ENCODE measurements at places on chromosomes 2 and 18.

GRCh38 chr2:239223310-239224198, 177.3 kb downstream of the HDAC4 start:
- H3K4me1 ChIP-seq = peaks cover 89% of the 10 kb centered on the region
- H3K27me3 ChIP-seq = no peaks in the 10 kb centered on the region
- DNase-seq = no peak
- peaks cover 9% of the 10 kb centered on the region for H3K36me3 ChIP-seq
- peak overlapping the region; percentile 41 for H3K27ac ChIP-seq

GRCh38 chr2:105974812-105975211, 219.3 kb downstream of the UXS1 start:
- no peak overlapping the region for H3K4me3 ChIP-seq
- H3K27me3 ChIP-seq = peaks cover 6% of the 10 kb centered on the region
- H3K27ac ChIP-seq = no peak overlapping the region
- H3K36me3 ChIP-seq = peaks cover 21% of the 10 kb centered on the region
- DNase-seq = no peak

DNA sequence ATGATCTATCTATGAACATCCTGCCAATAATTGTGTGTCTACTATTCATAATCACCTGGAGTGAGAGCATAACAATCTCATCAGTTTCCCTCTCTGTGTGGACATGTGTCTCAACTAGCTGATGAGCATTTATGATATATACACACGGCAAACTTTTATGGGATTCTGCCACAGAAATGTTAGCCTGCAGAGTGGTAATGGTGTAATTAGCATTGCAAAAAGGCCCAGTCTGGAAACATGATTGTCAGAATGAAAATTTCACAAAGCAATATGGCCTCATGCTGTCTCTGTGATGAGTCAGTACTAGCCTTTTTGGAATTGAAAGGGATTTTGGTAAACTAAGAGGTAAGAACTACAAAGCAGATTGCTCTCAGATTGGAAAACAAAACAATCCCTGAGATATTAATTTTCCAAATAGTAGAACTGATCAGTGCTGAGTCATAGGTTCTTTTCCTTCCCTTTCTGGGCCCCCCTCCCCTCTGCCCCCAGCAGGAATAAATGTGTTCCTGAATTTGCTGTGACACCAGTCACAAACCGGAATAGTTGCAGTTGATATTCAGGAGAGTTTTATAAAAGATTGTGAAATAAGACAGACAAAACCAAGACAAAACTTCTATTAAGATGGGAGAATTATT, 189.2 kb downstream of the OSR1 start:
- H3K27ac ChIP-seq = no peak overlapping the region
- H3K4me1 ChIP-seq = no peaks in the 10 kb centered on the region
- no peaks in the 10 kb centered on the region for H3K27me3 ChIP-seq
- H3K4me3 ChIP-seq = no peak overlapping the region
- H3K36me3 ChIP-seq = peaks cover 7% of the 10 kb centered on the region

DNA sequence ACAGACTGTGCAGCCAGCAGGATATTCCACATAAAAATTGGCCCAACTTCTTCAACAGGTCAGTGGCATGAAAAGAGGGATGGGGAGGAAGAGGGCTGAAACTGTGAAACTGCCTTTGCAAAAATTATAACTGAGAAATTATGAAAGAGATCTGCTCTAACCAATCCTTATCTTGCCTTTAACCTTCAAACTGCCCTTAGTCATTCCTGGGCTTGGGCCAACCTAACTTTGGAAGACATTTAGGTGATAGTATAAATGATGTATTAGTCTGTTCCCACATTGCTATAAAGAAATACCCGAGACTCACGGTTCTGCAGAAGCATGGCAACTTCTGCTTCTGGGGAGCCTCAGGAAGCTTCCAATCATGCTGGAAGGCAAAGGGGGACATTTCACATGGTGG, 74.5 kb downstream of the RPL31 start:
- H3K27ac ChIP-seq = no peak overlapping the region
- no peak overlapping the region for H3K4me3 ChIP-seq
- peaks cover 7% of the 10 kb centered on the region for H3K27me3 ChIP-seq
- H3K36me3 ChIP-seq = peaks cover 58% of the 10 kb centered on the region

DNA sequence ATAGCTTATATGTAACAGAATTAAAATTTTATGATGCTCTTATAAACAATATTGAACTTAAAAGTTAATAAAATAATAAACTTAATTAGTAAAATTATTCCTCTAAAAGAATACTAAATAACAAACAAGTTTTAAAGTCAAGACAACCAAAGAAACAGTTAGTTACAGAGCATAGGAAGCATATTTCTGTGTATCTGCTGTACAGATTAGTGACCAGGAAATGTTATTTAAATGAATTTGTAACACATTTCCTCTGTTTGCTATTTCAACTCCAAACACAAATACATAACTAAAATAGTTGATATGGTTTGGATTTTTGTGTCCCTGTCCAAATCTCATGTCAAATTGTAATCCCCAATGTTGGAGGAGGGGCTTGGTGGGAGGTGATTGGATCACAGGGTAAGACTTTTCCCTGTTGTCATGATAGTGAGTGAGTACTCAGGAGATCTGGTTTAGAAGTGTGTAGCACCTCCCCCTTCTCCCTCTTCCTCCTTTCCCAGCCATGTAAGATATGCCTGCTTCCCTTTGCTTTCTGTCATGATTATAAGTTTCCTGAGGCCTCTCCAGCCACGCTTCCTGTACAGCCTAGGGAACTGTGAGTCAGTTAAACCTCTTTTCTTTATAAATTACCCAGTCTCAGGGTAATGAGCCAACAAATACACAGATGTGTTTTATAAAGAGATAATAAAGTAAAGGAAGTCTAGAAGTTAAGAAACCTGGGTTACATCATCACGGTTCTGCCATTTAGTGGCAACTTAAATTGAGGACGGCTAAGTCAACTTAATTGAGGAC, 51.8 kb downstream of the ROCK2 start:
- no peak overlapping the region for H3K4me3 ChIP-seq
- peak overlapping the region; percentile 82 for H3K27ac ChIP-seq
- H3K4me1 ChIP-seq = peaks cover 26% of the 10 kb centered on the region
- H3K27me3 ChIP-seq = no peaks in the 10 kb centered on the region

- peaks cover 3% of the 10 kb centered on the region for H3K27me3 ChIP-seq
- no peak overlapping the region for H3K27ac ChIP-seq
- H3K36me3 ChIP-seq = peaks cover 5% of the 10 kb centered on the region
- H3K4me1 ChIP-seq = no peaks in the 10 kb centered on the region
- H3K4me3 ChIP-seq = no peak overlapping the region
- DNase-seq = no peak
Measured at GRCh38 chr2:58484221-58484620, 243.1 kb upstream of the FANCL start.

DNA sequence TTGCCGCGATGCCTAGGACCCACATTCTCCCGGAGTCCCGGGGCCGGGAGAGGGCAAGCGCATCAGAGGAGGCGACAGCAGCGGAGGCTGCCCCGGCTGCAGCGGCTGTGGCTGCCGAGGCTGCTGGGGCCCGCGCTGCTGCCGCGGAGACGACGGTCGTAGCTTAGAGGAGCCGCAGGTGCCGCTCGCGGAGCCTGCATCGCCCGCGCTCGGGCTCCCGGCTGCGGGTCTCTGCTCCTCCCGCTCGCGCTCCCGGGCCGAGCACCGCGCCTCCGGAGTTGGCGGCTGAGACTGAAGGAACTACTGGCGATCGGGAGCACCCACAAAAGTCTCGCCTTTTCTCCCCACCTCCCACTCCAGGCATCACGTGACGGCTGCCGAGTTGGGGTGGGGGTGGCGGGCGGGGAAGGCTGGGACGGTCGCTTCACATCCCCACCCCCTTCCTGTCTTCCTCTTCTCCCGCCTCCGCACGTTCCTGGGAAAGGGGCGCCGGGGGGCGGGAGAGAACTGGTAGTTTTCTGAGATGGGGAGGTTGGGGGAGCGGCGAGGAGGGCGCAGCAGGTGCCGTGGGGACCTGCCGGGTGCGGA, at the start of gene LYPD1:
Gene LYPD1, minus strand, starts transcription at position 298 of the 588 bp plus-strand sequence. Its CDS starts 273 bp downstream, at position 25.
- no peak within 1 kb of the TSS for H3K27ac ChIP-seq
- peak; percentile 60 for DNase-seq
- peaks cover 48% of the 10 kb centered on the region for H3K4me1 ChIP-seq
- no peaks in the 10 kb centered on the region for H3K36me3 ChIP-seq
- H3K4me3 ChIP-seq = peak within 1 kb of the TSS; percentile 86
- peaks cover 47% of the 10 kb centered on the region for H3K27me3 ChIP-seq

DNA sequence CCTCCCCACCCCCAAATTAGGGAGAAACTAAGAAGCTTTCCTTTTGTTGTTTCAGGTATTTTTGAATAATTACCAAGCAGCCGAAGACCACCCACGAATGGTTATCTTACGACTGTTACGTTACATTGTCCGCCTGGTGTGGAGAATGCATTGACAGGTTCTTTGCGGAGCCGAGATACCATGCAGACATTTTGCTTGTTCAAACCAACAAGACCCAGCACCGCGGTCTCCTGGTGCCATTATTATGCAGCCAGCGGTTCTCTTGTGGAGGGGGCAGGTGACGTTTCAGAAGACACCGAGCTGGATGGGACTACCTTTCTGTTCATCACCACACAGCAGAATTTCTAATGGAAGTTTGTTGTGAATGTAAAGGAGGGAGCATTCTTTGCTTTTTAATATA, 43.4 kb downstream of the BCL2L11 start:
- H3K4me1 ChIP-seq = peaks cover 52% of the 10 kb centered on the region
- no peak overlapping the region for H3K4me3 ChIP-seq
- no peak overlapping the region for H3K27ac ChIP-seq
- H3K36me3 ChIP-seq = peaks cover 62% of the 10 kb centered on the region
- no peak for DNase-seq
- H3K27me3 ChIP-seq = no peaks in the 10 kb centered on the region

DNA sequence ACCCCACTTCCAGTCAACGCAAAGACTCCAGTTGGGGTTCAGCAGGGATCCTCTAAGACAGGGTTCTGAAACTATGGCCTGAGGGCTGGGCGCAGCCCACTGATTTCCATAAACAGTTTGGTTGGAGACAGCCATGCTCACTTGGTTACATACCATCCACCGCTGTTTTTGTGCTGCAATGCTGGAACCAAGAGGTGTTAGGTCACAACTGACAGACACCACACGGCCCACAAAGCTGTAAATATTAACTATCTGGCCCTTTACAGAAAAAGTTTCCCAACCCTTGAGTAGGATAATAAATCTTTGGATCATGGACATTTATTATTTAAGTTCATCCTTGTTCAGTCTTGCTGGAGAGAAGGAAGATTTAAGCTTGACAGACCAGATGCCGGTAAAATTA, 8.4 kb upstream of the CD226 start:
- H3K4me3 ChIP-seq = no peak overlapping the region
- peaks cover 11% of the 10 kb centered on the region for H3K4me1 ChIP-seq
- peak; percentile 16 for DNase-seq

DNA sequence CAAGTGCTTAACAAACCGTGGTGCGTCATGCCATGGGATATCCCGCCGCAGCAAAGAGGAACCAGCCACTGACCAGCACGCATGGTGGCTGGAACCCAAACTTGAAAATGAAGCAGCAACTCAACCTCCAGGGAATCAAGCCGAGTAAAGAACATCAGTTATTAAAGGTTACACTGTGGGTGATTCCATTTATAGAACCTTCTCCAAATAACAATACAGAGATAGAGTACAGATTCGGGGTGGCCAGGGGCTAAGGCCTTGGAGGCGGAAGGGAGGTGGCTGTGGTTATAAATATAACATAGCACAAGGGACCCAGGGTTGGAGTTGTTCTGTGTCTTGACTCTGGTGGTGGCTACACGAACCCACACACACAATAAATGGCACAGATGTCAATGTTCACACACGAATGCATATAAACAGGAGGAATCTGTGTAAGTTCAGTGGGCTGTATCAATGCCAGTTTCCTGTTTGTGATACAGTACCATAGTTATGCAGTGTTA, 123.1 kb downstream of the EIPR1 start:
- no peak overlapping the region for H3K27ac ChIP-seq
- DNase-seq = no peak
- H3K4me1 ChIP-seq = peaks cover 10% of the 10 kb centered on the region
- H3K4me3 ChIP-seq = no peak overlapping the region
- peaks cover 28% of the 10 kb centered on the region for H3K36me3 ChIP-seq
